NCI-H2171 (cell line): ENCODE measurements at places on chromosomes 1 and 21.
A peak's percentile ranks its signal among the peaks of the same experiment; 100 is the strongest.

DNA sequence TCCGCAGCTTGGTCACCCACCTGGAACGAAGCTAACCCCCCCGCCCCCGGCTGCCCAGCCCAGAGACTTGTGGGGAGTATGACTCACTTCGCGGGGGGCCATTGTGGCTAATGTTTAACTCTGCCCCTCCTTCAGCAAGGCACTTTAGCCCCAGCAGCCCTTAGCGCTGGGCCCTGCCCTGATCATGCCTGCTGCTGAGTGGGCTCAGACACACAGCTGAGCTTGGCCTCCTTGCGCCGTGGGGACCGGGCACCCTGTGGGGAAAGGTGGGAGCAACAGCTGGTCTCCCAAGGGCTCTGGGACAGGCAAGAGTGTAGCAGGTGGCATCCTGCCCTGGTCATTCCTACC is 6.3 kb upstream of the LAD1 start:
- DNase-seq: no peak

DNA sequence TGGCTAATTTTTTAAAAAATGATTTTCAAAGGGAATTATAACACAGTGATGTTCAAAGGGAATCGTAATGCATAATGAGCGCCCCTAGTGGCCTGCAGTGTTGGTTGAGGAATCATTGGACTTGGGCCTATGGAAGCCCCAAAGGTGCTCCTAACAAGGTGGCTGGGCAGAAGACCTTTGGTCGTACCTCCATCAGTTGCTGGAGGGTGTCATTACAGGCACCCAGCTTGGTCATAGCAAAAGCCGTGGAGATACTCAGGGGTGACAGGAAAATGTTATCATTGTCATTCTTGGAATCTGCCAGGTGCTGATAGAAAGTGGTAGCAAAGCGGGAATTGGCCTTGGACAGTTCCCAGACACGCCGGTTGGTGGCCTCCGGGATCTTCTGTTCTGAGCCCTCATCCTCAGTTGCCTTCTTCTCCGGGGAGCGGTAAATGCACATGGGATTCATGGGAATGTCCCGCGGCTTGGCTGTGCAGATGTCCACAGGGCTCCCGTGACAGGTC is 2.7 kb downstream of the SERPINC1 start:
- DNase-seq: no peak

DNA sequence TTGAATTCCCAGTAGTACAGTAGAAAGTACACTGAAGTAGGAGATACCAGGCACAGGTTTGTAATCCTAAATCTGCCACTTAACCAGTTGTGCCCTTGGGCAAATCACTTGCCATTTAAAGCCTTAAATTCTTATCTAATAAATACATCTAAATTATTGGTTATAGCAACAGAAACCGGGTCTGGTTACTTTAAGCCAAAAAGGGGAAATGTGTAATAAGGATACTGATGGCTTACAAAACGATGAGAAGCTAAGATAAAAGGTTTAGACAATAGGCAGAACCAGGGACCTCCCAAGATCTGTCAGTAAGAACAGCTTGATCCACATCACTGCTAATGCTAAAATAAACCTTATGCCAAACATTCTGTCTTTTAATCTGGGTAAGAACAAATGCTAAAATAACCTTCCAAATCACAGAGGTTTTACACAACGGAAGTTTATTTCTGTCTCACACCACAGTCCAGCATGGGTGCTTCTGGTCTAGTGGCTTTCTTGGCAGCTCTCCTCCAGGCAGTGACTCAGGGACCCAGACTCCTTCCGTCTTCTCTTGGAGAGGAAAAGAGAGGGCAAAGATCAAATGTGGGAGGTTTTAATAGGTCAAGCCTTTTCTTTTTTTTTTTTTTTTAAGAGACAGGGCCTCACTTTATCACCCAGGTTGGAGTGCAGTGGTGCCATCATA is 16.5 kb upstream of the ZMYM1 start:
- DNase-seq: no peak

- DNase-seq: no peak
These were observed 24.2 kb upstream of the CTTNBP2NL start for GRCh38 chr1:112371775-112372174.

GRCh38 chr1:79374397-79374796 is 367.9 kb upstream of the ADGRL4 start:
- no peak for DNase-seq

DNA sequence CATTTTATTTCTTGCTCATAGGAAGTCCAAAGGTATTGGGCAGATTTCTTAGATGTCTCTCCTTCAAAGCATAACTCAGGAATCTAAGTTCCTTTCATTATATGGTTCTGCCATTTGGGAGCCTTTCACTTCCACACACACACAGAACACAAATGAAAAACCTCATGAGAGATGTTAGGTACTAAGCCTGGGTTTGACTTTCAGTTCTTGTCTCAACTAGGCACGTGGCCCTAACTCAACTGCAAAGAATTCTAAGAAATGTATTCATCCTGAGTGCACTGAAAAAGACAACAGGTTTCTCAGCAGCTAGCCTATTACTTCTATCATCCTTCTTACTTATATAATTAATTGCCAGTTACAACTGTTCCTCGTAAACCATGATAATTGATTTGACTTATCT is 190.0 kb upstream of the SAMSN1 start:
- DNase-seq: no peak

GRCh38 chr1:59742526-59742925 is 72.2 kb upstream of the HOOK1 start:
- DNase-seq: no peak

DNA sequence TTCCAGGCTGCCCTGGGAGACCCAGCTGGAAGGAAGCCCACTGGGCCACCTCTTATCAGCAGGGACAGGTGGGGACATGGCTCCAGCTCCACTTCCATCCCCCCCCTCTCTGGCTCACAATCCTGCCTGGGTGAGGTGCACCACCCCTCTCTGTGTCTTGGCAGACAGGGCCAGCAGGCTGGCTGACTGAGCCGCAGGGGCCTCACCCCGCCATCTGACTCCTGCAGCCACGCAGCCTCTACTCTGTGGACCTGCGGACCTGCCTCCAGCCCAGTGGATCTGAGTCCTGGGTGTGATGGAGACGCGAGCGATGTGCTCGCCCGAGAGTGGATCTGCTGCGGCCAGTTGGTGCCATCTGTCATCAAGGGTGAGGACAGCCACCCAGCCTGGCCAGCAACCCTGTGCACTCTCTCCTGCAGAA is 30.1 kb downstream of the RCC2 start:
- no peak for DNase-seq

DNA sequence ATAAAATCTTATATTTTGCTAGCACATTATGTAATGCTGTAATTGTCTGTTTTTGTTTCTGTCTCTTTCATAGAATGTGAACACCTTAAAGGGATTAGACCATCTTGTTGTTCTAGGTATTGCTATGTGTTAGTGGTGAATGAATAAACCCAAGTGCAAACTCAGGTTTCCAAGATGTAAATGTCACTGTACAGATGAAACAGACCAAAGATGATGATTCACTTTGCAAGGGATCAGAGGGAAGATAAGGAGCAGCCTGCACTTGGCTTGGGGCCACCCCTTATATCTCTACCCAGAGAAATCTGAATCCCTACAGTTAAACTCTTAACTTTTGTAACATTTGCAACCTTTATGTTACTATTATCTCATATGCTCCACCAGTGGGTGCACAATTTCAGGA is 25.4 kb downstream of the UROD start:
- DNase-seq: no peak

- peak; percentile 4 for DNase-seq
These were observed 9.0 kb downstream of the NSL1 start for GRCh38 chr1:212782422-212783154.

DNA sequence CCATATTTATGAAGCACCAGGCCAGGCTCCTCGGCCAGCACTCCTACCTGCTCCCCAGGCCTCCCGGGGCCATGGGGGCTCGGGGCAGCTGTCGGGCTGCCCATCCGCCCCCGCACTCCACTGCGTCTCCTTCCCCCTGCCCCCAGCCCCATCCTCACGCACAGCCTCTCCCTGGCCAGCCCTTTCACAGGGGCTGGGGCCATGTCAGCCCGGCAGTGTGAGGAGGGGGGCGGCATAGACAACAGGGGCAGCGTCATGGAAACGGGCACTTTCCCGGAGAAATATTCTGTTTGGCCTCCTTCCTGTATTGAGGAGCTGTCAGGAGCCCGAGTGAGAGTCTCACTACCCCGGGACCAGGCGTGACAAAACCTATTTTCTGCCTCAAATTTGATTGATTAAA is 87.3 kb downstream of the CASZ1 start:
- DNase-seq: no peak

- no peak for DNase-seq
These were observed 227.7 kb downstream of the GPATCH2 start for GRCh38 chr1:217403026-217403720.

DNA sequence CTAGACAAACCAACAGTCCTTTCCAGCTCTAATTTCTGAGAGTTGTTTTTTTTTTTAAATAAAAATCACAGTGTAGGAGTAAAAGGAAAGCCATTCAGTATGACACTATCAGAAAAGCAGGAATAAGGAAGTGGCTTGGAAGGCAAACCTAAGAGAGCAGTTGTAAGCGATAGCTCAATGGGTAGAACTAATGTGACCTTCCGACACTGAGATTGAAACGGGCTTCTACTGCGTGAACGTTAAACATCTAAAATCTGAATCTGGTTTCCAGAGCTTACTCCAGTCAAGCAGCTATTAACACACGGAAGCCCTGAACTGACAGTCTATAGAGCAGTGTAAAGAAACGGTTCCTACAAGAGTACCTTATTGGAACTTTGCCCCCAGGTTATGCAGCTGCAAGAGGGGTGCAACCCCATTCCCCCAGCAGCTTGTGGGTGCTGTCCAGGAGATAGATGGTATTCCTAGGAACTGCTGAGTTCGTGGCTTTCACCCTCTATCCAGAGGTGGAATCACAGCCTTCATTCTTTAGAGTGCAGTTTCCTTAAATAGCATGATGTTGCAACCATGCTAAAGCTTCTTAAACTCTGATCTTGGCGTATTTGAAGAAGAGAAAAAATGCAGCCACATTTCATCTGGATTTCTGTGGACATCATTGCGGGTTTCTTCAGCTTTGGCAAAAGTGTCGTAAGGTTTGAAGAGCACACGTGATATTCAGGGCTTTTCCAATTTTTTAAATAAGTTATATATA is 3.3 kb upstream of the IRF2BP2 start:
- DNase-seq: no peak

DNA sequence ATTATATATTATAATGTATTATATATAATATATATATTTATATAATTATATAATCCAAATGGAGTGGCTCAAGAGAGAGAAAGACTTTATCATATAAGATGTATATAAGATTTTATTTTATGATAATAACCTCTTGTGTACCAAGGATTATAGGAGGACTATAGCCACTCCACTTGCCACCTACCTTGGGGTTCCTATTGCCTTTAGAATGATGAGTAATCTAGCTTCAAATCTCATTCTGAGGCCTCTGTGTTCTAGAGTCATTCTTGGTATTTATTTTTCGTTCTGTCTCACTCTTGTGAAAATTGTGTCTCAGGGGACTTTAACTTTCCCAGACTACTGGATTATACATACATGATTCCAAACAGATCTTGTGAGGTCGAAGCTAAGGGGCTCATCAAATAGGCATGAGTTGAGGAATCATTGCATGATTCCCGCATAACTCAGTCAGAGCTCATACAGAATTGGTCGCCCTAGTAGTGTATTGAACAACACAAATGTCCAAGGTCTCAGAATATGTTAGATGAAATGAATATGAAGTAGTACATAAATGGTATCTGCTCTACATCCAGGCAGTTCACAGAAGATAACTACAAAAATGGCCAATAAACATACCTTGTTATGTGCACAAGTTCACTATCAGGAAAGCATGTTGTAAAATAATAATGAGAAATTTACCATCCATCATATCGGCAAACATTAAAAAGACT is 159.5 kb upstream of the RNPC3 start:
- no peak for DNase-seq

- no peak for DNase-seq
These were observed 35.1 kb upstream of the OLIG2 start for GRCh38 chr21:32990666-32991065.

GRCh38 chr1:67019121-67019520 is 34.8 kb downstream of the SLC35D1 start:
- no peak for DNase-seq

DNA sequence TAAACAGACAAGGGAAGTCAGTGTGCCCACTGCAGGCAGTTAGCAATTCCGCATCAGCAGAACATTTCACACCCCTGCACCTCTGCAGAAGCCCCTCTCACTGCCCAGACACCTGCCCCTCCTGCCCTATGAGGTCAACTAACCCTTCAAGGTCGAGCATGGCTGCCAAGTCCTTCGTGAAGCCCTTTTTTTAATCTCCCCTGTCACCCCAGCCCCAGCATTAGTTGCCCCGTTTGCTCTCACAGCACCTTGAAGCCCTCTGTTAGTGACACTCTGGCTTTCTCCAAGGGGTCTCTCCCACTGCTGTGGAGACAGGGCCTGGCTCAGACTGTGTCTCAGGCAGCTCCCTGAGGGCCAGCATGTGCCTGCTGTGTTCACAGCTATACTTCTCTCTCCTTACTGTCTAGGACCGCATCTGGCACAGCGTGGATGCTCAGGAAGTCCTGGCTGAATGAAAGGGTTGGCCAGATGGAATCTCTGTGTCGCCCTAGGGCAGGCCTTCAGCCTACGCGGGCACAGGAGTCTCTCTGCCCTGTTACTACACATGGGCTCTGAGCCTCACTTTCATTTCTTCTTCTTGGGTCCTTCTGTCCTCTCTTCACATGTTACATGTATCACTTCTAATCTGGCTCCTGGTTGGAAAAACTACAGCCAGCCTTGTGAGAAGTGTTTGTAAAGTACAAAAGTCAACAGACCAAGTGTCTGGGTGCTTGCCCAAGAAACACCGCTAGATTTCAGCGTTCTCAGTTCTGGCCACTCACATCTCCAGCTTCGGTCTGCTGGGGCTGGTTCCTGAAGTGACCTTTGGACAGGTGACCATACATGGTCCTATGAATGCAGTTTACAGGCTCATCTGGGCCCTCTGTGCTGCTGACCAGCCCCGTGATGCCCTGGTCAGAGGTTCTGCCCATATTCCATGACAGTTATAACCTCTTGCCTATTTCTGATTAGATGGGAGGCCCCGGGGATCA is 19.7 kb downstream of the SLC2A1 start:
- DNase-seq: no peak

DNA sequence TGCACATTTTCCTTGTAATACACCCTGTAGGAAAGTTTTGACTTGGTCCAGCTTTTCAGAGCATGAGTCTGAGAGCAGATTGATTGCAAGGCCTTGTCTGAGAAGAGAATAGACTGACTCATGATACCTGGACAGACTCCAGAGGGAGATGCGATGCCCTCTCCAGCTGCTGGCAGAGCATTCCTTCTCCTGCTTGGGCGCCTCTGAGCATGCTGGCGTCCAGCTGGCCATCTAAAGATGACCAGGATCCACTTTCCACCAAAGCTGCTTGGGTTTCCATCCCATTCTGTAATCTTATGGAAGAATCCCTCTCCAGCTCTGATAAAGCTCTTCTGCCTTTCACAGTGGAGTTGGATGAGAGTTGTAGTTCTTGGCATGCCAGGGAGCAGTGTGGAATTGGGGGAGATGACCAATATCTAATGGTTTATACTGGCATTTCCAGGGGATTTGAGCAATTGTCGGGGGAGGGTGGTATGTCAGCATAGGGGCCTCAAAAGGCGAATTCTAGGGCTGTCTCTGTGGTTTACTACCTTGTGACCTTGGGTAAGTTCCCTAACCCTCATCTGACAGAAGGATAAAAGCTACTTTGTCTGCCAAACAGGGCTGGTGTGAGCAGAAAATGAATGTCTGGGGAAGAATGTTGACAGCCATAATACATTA is 19.5 kb downstream of the SZRD1 start:
- DNase-seq: no peak

GRCh38 chr1:246537887-246538286 is 28.2 kb downstream of the TFB2M start:
- DNase-seq: no peak

- DNase-seq: no peak
These were observed 411.3 kb downstream of the KIF26B start for GRCh38 chr1:245566134-245566533.
